ENCODE measurements at places on chromosomes 4 and X.

- DNase-seq = no peak
Observed at GRCh38 chr4:118810991-118811764, 24.7 kb downstream of the SEC24D start.

GRCh38 chr4:47852136-47852535, 14.3 kb upstream of the CORIN start:
- no peak for DNase-seq

DNA sequence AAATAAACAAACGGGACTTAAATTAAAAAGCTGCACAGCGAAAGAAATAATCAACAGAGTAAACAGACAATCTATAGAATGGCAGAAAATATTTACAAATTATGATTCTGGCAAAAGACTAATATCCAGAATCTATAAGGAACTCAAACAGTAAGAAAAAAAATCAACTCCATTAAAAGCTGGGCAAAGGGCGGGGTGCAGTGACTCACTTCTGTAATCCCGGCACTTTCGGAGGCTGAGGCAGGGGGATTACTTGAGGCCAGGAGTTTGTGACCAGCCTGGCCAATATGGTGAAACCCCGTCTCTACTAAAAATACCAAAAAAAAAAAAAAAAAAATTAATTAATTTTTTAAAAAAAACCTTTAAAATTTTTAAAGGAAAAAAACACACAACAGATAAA, 109.0 kb downstream of the ATP11C start:
- DNase-seq = no peak

DNA sequence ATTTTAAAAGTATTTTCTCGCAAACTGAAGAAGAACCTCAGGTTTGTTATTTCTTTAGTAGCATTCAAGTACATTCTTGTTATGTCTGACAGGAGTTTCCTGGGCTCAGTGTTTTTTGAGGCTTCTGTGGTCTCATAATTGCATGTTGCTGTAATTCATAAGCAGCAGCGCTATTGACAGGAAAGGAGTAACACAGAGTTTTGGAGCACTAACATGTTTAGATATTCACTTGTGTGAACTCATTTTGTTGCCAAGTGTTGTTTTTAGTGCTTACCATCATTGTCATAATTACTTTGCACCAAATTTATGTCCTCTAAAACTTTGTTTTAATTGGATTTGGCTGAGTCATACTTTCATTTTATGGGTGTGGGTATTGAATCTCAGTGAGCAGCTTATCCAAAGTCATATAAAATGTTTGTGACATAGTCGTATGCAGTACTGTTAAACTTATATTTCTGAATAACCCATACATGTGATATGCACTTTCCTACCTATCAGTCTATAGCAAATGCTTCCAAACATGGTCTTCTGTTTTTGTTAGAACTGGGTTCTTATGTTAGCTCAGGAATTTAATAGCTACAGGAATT, 358.7 kb upstream of the CTSO start:
- DNase-seq = no peak

DNA sequence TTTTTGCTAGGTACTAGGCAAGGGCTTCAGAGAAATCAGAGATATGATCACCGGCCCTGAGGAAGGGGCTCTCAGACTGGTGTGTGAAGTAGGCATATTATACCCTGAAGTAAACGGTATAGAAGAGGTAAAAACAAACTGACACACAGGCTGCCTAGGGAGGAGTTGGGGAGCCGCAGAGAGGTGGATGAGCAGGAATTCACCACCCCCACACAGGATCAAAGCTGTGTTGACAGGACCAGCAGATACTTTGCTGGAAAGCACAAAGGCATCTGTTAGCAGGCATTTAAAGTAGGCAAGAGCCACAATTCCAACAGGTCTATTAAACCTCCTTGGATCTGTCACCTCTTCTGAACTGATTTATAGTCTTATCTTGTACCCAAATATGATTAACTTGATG, 71.8 kb upstream of the GPR34 start:
- no peak for DNase-seq

- peak; percentile 9 for DNase-seq
Observed at GRCh38 chr4:24477919-24478318, 106.4 kb downstream of the DHX15 start.

DNA sequence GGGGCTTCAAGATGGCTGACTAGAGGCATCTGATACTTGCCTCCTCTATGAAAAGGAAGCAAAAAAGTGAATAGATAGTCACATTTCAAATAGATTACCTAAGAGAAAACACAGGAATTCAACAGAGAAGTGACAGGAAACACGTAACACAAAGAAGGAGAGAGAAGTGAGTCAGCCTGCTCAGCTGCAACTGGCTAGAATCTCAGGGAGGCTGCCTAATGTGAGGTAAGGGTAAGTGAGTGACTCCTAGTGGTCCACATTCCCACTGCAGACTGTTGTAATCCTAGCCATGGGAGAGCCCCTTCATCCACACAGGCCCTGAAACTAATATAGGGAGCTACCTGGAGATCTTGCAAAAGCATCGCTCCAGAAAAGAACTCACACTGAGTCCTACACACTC, 179.2 kb downstream of the SLC7A11 start:
- DNase-seq = no peak

DNA sequence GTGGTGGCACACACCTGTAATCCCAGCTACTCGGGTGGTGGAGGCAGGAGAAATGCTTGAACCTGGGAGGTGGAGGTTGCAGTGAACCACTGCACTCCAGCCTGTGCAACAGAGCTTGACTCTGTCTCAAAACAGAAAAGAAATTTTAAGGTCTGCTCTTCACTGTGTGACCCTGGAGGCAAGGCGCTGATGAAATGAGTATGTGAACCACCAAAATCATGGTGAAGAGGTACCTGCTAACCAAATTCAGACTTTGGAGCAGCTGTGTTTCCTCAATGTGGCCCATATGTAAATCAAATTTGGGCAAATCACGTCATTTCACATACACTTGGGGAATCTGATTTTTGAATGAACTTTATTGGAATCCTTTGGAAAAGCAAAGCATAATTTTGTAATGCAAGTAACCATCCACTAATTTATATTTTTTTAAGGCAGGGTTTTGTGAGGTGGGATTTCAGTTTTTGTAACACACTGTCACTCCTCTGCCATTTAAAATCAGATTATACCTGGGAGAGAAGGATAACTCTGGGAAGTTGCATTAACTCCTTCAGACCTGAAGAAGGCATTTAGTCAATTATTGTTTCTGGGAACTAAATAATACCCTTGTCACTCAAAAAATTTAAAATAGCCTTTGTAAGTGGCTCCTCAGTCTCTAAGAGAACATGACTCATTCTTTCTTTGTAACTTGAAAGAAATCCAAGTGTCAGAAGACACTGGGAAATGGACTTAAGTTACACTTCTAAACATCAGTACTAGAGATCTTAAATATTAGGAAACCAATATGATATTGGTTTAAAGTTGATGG, 24.0 kb downstream of the DOCK11 start:
- DNase-seq = no peak

DNA sequence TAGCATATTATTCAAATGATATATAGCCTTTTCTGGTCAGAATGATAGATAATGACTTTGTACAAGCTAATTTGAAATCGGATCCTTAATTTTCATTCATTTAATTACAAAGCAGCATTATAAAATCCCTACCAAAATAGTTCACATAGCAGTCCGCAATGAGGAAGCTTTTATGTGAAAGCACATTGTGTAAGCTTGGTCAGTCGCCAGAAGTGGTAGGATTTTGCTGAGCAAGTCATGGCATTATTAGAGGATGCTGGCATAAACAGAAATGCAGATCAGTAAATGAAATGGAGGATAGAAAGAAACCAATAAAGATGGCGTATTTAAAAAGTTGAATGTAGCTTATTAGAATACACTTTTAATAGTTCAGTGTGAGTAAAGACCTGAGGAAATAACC, 93.2 kb upstream of the DIAPH2 start:
- no peak for DNase-seq

- no peak for DNase-seq
Observed at GRCh38 chrX:55624403-55624802, 1.2 kb downstream of the FOXR2 start.

DNA sequence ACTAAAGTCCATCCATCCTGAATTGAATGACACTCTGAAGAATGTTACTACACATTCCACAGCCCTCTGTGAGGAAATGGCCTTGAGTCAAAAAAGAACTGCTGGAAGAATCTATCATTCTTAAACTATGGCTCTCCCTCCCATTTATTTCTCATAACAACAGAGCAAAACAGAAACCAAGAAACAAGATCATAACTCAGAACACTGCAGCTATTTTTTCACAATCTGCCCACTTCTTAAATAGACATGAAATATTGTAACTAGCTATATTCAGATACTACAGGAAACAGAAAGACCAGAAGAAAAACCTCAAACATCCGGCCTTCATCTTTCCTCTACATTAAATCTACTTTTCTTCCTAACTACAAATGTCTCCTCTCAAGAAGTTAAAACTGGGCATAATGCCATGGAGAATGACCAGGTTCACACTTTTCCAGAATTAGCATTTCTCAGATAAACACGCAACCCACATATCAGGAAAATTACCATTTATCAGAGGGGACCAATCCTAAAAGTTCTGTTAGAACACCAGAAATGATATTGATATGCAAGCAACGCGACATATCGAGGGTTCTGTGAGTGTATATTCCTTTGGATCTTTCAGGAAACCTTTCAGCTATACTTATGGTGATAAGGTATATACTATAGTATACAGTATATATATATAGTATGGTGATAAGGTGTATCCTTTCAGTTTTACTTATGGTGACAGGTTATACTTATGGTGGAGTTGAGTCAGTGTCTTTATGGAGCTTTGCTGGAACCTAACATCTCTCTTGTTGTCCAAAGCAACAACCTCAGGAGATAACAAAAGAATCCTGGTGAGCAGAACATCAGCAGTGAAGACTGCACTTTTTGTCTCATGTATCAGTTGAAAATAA, 60.4 kb upstream of the IRF2 start:
- DNase-seq = no peak

GRCh38 chr4:133513901-133514300, 364.8 kb downstream of the PCDH10 start:
- no peak for DNase-seq

DNA sequence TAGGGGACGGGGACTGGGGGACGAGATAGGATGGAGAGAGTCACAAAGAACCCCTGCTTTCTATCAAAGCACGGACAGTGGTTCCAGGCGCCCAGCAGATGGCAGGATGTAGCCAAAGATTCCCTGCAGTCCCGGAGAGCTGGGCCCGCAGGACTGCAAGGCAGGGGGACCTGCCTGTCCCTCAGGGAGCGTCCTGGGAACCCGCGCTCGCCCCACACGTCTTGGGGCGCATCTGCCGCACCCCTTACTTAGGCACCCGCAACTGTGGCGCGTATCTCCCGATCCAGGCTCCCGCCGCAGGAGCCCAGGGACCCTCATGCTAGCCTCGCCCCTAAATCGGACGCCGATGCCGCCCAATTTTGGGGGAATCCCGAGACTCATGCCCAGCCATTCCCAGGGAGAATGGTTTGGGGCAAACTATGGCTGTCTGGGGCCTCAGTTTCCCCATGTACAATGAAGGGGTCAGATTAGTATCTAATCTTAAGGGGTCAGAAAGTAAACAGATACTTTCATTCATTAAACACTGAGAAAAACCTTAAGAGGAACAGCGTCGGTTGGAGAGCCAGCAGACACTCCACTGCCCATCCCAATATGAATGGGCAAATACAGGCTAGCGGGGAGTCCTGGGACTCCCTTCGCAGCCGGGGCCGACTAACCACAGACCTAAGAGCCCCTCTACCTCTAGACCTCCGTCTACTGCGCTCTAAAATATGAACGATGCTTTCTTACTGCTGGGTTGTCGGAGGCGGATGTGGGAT, 581 bp upstream of the STK32B start:
- DNase-seq = peak; percentile 62

- DNase-seq = no peak
Observed at GRCh38 chr4:3190549-3190948, 58.4 kb upstream of the MSANTD1 start.

GRCh38 chr4:41212616-41213203, 1.6 kb downstream of the APBB2 start:
- peak; percentile 71 for DNase-seq

Data from NCI-H526 (cell line).